Anterior cingulate cortex (tissue), 58 donors: ENCODE measurements at places on chromosomes 1 and 21.

- DNase-seq = no peak
Measured at GRCh38 chr21:41725421-41726031, 41.3 kb downstream of the RIPK4 start.

DNA sequence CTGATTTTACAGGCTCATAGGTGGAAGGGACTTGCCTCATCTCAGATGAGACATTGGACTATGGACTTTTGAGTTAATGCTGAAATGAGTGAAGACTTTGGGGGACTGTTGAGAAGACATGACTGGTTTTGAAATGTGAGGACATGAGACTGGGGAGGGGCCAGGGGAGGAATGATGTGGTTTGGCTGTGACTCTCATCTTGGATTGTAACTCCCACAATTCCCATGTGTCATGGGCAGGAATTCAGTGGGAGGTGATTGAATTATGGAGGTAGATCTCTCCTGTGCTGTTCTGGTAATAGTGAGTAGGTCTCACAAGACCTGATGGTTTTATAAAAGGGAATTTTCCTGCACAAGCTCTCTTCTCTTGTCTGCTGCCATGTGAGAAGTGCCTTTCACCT, 20.8 kb downstream of the SCYL3 start:
- DNase-seq = no peak

DNA sequence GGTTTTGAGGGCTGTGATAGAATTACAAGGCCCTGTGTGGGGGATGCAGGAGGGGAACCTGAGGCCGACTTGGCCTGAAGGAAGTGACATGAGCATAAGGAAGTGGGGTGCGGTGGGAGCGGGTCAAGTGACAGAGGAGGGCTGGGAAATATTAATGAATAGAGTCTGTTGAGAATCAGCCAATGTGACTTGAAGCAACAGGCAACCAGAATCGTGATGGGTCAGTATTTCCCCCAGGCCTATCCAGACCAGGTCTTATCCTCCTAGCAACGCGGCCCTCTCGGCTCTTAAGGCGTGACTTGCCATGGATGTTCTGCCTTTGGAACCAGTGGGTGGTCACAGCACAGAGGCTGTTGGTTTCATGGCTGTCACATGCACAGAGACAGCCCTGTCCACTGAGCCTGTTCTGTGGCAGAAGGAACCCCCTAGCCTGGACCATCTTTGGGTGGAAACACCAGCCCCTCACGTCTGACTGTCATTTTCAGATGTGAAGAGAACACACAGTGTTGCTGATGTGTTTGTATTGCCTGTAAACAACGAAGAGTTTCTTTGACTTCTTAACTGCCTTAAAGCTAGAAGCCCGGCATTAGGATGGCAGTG, 468.8 kb downstream of the CAMTA1 start:
- DNase-seq = no peak

DNA sequence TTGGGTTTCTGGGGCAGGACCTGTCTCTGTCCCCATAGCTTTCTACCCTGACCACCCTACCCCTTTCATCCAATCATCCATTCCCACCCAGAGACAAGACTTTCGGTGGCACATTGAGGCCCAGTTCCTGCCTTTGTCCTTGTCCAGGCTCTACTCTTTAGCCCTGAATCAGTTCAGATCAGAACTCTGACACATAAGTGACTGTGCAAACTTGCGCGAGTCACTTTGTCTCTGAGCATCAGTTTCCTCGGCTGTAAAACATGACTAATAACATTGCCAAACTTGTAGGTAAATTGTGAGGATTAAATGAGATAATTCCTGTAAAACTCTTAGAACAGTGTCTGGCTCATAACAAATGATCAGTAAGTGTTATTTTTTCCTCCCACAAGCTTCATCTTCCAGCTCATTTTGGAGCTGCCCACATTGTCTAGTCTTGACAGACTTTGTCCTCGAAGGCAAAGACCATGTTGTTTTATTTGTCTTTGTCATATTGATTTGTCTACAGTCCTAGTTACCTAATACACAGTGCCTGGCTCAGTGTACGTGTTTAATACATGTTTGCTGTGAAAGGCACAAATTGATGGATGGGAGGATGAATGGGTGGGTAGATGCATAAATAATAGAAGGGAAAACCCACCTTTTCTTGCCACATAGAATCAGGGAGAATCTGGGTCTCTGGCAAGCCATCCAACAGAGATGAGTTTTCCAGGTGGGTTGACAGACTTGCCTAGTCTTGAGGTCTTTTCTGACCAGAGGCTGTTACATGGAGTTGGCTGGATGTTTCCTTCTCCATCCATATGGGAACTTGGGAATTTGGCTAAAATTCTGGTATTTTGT, 262.9 kb downstream of the OMA1 start:
- DNase-seq = no peak

DNA sequence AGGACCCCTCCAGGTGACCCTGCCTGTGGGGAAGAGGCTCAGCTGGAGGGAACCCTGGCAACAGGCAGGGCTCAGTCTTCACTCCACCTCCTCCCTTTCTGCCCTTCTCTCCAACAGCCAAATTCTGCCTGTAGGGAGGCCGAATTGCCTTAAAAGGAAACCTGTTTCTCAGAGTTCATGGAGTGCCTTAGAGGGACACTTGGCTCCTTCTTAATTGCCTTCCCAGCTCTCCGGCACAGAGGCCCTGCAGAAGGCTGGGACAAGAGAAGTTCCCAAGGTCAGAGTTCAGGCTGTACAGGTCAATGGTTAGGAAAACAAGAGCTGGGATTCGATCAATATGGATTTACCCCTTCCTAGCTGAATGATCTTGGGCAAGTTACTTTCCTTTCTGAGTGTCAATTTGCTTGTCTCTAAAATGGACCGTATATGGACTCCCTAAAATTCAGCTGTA, 6.2 kb downstream of the CSRP1 start:
- DNase-seq = no peak
